ENCODE measurements at places on chromosomes 2 and 18. TPM values are rescaled to one million over a fixed set of nuclear protein-coding genes. Genes with fewer than 3 reads are reported as not detected.

GRCh38 chr2:109020217-109020637, 31.2 kb upstream of the EDAR start:
- no peak overlapping the region for H3K27ac ChIP-seq
- no peak overlapping the region for H3K4me3 ChIP-seq
- peak; percentile 15 for DNase-seq
- no peaks in the 10 kb centered on the region for H3K36me3 ChIP-seq

DNA sequence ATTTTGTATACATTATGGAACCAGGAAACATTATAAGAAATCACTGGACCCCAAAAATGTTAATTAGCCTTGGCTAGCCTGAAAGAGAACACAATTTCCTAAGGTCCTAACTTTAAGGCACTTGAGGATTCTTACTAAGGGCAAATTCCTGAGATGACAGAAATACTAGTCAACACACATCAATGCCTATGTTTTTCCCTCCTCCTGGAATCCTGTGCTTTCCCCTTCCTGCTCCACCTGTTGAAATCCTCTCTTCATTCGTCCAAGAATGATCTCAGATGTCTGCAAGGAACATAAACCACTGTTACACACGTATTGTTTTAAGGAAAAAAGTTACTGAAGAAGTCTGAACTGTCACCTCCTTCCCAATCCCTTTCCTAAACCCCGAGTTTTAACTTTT, 21.2 kb upstream of the DARS1 start:
- peak overlapping the region; percentile 96 for H3K27ac ChIP-seq
- no peak for DNase-seq
- peaks cover 54% of the 10 kb centered on the region for H3K4me1 ChIP-seq
- peaks cover 22% of the 10 kb centered on the region for H3K36me3 ChIP-seq
- H3K4me3 ChIP-seq, result no peak overlapping the region

GRCh38 chr2:128727404-128727803, 408.7 kb upstream of the HS6ST1 start:
- no peaks in the 10 kb centered on the region for H3K36me3 ChIP-seq
- no peak for DNase-seq
- H3K27me3 ChIP-seq, result peaks cover 11% of the 10 kb centered on the region
- no peak overlapping the region for H3K4me3 ChIP-seq
- peaks cover 26% of the 10 kb centered on the region for H3K4me1 ChIP-seq
- H3K27ac ChIP-seq, result no peak overlapping the region

- H3K4me3 ChIP-seq, result no peak overlapping the region
- no peaks in the 10 kb centered on the region for H3K27me3 ChIP-seq
- peaks cover 5% of the 10 kb centered on the region for H3K4me1 ChIP-seq
- DNase-seq, result no peak
Observed at GRCh38 chr2:159521272-159521671, 95.1 kb downstream of the BAZ2B start.

GRCh38 chr2:177281400-177282180, 17.1 kb upstream of the NFE2L2 start:
- no peaks in the 10 kb centered on the region for H3K27me3 ChIP-seq
- H3K4me1 ChIP-seq, result peaks cover 24% of the 10 kb centered on the region
- DNase-seq, result no peak

- H3K27me3 ChIP-seq, result no peaks in the 10 kb centered on the region
- no peaks in the 10 kb centered on the region for H3K4me1 ChIP-seq
- H3K36me3 ChIP-seq, result no peaks in the 10 kb centered on the region
- H3K4me3 ChIP-seq, result no peak overlapping the region
- DNase-seq, result no peak
Observed at GRCh38 chr2:7951001-7951400, 730.9 kb upstream of the ID2 start.

- peak; percentile 74 for DNase-seq
- H3K4me1 ChIP-seq, result peaks cover 48% of the 10 kb centered on the region
- H3K4me3 ChIP-seq, result peak overlapping the region; percentile 96
Observed at GRCh38 chr2:68466361-68466777, 725 bp downstream of the FBXO48 start.

DNA sequence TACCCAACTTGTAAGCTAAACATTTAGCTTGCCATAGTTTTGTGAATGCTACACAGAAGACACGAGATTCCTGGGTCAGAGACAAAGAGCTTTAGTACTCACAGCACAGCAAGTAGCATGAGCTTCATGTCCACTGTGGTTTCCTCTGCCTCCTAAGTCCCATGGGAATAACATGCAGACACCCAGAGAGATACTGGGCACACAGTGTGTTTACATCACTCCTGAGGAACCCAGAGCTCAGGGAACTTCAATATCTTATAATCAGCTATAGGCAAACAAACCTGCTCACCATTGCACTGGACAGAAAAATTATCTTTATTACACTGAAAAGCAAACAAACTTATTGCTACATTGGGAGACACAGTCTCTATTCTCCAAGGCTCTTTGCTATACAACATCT, 14.5 kb upstream of the NCK2 start:
- peaks cover 25% of the 10 kb centered on the region for H3K4me1 ChIP-seq
- no peaks in the 10 kb centered on the region for H3K27me3 ChIP-seq

The DOK6 gene
- not detected for total RNA-seq

The FZD7 gene
- total RNA-seq, result 0.12 TPM

The PTPRN gene
- not detected for total RNA-seq
